CD8-positive, alpha-beta memory T cell (primary cell): ENCODE measurements at places on chromosomes 1 and 21. TPM values are rescaled to one million over a fixed set of nuclear protein-coding genes. Genes with fewer than 3 reads are reported as not detected.

The CD53 gene
- 194 TPM for total RNA-seq

The FAM110D gene
- not detected for total RNA-seq

DNA sequence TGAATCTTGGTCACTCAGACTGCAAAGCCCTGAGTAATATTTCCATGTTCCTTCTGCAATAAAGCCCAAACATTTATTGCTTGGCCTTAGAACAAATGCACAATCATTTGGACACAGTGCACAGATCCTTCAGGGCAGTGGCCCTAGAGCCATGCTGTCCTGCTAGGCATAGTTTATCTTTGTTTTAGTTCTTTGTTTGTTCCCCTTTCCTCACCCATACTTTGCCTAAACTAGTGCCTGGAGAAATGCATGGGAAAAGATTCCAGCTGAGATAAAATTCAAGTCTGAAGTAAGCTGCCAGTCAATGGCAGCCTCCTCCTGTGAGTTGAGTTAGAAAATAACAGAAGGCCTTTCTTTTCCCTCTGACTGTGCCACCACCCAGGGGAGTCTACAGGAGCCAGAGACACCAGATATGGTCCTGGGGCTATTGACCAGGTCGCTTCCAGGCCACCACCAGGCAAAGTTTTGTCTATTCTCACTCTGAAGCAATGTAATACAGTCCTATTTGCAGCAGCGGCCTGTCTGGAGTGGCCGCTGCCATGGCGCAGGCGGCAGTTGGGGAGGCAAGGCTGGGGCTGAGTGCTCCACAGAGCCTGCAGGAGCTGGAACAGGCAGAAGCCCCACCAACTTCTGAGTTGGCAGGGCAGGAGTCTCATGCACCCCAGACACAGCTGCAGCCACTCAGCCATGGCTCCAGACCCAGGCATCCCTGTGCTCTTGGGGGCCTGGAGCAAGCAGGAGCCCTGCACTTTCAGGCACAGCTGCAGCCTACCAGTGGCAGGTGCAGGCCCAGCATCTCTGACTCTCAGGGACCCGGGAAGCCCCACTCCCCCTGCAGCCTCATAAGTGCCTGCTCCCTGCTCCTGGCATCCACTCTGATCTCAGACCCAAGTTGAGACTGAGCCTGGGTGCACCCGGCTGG lies 258.6 kb downstream of the GPATCH2 start:
- H3K27ac ChIP-seq: no peak overlapping the region
- H3K4me1 ChIP-seq: no peaks in the 10 kb centered on the region
- no peak overlapping the region for H3K4me3 ChIP-seq
- H3K36me3 ChIP-seq: no peaks in the 10 kb centered on the region
- H3K27me3 ChIP-seq: no peaks in the 10 kb centered on the region

GRCh38 chr1:61174060-61174795 lies 91.9 kb downstream of the NFIA start:
- no peak overlapping the region for H3K4me3 ChIP-seq
- no peaks in the 10 kb centered on the region for H3K27me3 ChIP-seq
- no peaks in the 10 kb centered on the region for H3K4me1 ChIP-seq
- no peak for DNase-seq

DNA sequence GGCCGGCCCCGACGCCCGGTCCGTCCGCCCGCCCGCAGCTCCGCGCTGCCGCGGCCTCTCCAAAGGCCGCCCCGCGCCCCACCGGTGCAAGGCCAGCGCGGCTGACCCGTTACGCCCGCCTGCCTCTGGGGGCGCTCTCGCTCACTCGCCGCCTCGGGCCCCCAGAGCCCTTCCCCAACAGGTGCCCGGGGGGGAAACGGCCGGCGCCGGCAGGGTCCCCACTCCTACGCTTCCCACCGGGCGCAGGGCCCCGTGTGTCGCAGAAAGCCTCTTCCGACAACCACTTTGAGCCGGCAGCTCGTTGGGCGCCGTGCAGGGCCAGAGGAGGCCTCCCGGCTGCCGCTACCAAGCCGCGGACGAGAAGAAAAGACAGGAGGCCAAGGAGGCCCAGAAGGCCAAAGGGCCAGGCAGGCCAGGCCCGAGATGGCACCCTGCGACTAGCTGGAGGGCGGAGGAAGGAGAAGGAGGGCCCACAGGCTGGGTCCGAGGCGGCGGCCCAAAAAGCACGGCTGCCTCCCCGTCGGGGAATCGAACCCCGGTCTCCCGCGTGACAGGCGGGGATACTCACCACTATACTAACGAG lies 64.9 kb upstream of the FCGR2A start:
- no peak overlapping the region for H3K27ac ChIP-seq
- H3K36me3 ChIP-seq: no peaks in the 10 kb centered on the region
- DNase-seq: peak; percentile 41
- H3K27me3 ChIP-seq: peaks cover 12% of the 10 kb centered on the region
- H3K4me3 ChIP-seq: peak overlapping the region; percentile 32

GRCh38 chr21:42796327-42797062 lies 82.8 kb downstream of the WDR4 start:
- no peaks in the 10 kb centered on the region for H3K27me3 ChIP-seq
- no peaks in the 10 kb centered on the region for H3K4me1 ChIP-seq
- no peak for DNase-seq

DNA sequence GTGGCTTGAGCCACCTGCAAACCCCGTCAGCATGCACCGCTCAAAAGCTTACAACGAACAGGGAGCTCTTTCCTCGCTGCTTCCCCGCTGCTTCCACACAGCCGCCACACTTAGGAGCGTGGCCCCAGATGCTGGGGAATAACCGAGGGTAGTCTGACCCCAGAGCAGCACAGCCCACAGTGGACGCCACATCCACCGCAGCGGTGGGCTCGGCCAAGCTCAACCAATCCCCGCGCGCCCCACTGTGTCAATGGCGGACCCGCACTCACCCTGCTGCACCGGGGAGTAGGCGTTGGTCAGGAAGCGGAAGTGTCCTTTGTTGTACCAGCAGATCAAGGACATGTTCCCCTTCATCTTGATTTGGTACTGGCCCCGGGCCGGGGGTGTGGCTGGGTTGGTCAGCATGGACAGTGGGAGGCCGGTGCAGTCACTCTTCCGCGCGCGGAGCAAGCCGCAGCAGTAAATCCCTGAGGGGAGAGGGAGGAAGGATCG lies 93.5 kb downstream of the PGBD5 start:
- H3K4me3 ChIP-seq: no peak overlapping the region
- H3K27ac ChIP-seq: no peak overlapping the region
- H3K27me3 ChIP-seq: no peaks in the 10 kb centered on the region
- H3K4me1 ChIP-seq: no peaks in the 10 kb centered on the region
